Astrocyte of the cerebellum (primary cell): ENCODE measurements at places on chromosomes 6 and 20.

DNA sequence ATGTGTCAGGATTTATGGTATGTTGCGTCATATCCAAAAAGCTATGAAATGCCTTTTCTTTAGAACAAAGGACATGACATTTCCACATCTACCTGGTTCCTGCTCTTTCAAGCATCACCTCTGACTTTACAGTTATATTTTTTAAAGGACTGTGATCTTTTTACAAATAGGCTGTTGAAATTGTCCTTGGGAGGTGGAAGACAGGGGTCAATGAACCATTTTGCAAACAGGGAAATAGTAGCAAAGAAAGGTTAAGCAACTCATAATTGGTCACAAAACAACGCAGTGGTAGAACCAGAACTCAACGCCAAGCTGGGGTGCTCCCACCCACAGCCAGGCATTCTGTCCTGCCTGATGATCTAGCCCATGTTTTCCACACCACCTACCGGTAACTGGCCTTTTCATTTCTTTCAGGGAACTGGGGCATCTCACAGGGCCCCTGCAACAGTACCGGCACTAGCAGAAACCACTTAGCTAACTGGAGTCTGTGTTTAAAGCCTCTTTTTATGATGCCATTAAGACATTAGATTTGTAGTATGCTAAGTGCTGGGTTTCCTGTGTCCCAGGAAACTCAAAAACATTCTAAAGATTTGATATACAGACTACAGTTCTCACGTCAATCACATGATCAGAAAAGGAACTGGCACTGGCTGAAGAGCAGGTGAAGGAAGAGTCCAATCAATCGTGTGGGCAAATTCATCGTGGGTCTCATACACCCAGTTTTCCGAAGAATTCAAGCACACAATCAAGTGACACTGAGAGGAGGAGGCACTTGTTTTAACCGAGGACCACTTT is 13.9 kb downstream of the ZNF217 start:
- no peak for DNase-seq

- no peak for DNase-seq
These were observed 39.3 kb downstream of the ARID1B start for GRCh38 chr6:156816505-156816904.

DNA sequence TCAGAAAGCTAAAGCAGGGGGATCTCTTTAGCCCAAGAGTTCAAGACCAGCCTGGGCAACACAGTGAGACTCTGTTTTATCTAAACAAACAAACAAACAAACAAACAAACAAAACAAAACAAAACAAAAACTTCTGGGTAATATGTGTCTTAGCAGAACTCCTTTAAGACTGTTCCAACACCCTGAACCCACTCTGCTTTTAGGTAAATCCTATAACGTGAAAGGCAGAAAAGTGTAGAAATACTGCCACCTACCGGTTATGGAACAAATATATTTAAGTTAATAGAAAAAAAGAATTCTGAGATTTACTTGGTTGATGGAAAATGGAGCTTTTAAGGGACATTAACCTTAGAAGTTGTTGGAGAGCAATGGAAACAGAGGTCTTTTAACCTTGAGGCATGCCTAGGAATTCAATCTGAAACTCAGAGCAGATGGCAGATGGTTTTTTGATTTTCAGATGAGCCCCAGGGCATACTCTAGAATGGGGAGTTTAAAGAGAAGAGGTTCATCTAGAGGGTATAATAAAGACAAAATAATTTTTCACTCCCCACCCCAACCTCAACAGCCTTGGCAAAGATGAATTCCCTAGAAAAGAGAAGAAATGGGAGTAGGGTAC is 38.5 kb downstream of the SOD2 start:
- DNase-seq, result peak; percentile 59

DNA sequence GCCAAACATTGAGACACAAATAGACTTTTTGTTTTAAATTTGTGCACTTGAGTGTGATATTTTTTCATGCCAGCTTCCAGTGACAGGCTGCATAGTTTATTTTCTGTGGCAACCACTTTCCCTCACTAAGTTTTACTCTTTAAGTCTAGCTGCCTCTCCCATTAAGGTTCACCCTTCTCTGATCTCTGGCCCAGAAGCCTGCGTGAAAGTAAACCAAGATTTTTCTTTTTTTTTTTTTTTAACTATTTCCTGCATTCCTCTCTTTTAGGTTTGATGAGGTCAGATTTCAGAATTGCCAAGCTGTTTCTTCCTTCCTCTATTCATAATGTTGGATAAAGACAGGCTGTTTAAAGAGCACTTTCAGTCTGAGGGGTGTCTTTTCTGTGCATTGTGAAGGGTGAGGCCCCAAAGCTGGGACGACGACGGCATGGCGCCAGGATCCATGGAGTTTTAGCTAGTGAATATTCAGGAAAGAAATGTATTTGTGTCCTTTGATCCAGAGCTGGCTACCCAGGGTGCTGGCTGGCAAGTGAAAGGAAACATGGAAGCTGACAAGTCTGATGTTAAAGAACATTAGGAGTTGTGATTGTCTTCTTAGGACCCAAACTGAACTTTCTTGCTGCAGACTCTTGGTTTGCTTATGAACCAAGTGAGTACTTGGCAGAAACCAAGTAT is 50.7 kb downstream of the DOK5 start:
- DNase-seq, result no peak

DNA sequence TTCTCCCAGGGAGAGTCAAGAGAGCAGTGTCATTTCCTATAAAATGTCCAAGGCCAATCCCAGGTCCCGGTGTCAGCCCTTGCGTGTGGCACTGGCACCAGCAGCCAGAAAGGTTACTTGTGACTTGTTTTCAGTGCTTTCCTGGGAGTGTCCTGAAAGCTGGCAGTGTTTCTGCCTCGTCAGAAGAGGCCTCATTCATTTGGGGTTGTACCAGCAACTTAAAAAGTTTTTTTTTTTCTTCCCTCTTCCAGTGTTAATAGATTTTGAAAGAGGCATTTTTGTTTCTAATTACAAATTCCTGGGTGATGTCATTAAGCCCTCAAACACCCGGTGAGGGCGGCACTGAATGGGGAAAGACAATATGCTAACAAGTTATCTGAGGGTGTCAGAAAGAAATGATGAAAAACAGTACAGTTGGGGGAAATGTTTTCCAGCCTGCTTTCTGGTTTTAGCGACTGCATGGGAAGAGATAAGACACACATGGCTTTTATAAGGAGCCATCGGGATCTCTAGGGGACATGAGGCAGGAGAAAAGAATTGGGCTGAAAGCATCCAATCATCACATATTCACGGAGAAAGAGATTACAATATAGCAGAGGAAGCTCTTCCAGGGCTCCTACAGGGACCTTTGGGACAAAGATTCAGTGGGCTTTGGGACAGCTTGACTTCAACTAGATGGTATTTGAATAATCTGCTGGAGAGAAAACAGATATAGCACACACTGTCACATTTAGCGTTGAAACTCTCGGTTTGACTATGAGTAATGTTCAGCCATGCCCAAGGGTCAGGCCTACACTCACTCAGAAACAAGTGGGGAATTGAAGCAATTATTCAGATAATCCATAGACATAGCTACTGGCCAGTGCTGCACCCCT is 153.0 kb downstream of the BCAS1 start:
- DNase-seq, result no peak

- no peak for DNase-seq
These were observed 7.3 kb downstream of the VWA7 start for GRCh38 chr6:31769684-31770371.

DNA sequence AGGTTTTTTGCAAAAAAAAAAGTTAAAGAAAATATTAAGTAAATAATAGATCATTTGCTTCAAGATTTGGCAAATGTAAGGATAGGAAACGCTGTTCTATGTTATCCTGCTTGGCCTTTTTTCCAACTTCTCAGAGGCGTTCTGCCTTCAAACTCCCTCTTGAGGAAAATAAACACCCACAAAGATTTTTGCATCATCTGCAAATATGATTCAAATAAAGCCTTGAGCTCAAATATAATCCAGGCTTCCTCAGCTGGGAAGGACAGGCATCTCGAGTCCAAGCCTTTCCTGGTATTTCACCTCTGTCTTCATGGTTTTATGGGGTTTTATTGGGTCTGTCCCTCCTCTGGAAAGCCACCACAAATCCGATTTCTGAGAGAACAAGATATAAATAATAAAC is 67.7 kb upstream of the PTPN1 start:
- no peak for DNase-seq

GRCh38 chr20:23349338-23350195 is 1.0 kb upstream of the NXT1 start:
- DNase-seq, result no peak

DNA sequence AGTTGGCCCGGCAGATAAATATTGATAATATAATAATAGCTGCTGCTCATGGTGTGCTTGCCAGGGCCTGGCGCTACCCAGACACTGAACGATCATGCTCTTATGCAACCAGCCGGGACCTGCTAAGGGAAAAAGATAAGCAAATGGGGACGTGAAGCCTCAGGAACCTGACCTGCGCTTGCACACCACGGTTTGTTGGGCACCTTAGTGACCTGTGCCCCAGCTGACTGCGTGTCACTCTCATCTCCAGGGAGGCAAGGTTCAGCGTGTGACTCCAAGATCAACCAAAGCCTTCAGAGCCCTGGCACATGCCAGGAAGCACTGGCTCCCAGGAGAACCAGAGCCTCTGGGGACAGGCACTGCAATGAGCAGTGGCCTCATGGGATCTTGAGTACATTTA is 111.1 kb downstream of the AGPAT4 start:
- no peak for DNase-seq

- DNase-seq, result no peak
These were observed 207.5 kb upstream of the OPRM1 start for GRCh38 chr6:153831350-153832078.

DNA sequence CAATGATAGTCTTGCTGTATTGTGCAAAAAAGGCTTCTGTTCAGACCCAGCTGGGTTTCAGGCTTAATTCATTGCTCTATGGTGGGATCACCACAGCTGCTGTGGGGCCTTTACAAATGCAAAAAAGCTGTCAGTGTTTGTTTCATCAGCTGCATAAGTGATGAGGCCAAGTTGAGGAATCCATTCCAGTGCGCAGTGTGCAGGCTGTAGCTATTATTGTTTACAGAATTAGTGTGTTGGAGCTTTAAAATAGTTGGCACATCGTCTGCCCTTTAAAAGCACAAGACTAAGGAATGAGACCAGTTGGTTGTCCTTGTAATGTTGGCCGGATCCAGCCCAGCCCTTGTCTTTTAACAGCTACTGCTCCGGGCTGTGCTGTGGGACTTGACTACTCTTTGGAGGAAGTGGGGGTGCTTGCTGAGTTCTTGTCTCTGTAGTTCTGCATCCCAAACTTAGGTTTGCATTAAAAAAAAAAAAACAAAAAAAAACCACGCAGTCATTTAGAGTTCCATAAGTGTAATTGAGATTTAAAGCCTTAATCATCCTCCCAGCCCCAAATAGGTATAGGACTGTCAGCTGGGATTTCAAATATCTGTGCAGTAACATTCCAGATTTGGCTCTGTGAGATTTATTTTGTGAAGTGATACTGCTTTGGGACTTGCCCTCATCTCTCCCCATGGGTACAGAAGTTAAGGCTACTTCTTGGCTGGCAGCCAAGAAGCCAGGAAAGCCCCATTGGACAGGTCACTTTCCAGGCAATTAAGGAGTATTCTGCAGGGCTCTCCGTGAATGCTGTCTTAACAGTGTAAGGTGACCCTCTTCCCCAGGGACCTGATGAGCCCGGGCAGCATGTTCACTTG is 19.3 kb downstream of the JARID2 start:
- peak; percentile 79 for DNase-seq
